ENCODE measurements at places on chromosomes 1 and 21.
A peak's percentile ranks its signal among the peaks of the same experiment; 100 is the strongest.

DNA sequence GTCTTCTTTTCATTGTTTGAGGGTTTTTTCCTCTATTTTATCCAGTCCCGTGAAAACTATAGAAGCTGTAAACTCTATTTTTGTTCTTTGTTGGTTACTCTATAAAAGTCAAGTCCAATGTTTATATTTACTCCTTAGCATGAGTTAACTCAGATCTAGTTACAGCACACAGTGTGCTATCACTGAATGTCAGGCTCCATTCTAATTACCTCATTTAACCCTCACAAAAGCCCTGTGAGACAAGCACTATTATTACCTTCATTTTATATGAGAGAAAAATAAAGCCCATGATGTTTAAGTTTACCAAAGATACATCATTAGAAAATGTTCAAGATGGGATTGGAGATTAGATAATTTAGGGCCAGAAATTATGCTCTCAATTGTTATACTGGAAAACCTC lies 251.4 kb upstream of the SNX7 start:
- no peak for DNase-seq

DNA sequence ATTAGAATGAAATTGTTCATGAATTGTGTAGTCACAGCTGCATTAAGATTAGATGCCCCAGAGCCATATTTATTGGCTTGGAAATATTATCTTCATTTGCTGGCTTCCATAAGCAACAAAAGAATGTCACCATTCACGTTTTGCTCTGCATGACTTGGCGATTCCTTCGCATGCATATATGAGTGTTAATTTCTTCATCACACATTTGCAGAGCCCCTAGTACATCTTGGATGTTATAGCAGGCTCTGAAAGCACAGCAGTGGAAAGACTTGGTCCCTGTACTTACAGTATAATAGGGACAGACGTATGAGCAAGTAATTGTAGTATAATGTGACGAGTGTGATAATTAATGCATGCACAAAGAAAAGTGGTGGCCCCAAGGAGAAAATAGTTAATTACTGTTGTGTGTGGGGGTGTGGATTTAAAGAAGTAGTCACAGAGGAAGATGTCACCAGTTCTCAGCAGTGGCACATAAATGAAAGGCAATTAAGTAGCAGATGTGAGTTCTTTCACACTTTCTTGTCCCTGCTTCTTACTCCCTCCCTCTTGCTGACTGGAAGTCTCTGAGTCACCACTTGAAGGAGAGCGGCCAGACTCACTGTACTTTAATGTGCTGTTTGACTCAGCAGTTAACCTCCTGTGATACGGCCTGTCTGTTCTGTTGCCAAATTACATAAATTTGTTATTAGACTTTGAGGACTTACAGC lies 21.0 kb downstream of the S100A10 start:
- DNase-seq: no peak

DNA sequence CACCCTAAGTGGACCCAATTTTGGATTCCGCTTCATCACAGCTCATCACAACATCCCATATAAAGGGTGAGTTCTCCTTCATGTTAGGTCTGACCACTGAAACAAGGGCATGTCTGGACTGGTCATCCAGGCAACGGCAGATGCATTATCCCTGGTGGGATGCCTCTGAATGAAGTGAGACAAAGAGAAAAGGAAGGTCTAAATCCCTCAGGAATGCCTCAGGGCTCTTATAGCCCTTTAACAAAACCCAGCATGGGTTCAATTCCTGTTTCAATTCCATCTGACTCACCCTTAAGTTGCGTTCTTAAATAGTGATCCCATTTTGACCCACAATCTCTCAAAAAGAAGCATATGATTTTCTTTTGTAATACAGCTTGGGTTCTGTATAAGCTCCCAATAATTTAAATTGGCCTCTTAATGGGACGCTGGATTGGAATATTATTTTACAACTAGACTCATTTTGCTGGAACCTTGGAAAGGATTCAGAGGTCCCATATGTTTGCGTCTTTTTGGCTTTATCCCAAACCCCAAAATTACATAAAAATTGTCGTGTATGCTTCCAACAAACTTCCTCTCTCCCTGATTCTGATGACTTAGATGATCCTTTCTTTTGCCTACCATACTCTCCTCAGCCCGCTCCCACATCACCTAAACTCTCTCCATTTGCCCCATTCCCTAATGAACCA lies 287.4 kb upstream of the ZP4 start:
- DNase-seq: peak; percentile 1

DNA sequence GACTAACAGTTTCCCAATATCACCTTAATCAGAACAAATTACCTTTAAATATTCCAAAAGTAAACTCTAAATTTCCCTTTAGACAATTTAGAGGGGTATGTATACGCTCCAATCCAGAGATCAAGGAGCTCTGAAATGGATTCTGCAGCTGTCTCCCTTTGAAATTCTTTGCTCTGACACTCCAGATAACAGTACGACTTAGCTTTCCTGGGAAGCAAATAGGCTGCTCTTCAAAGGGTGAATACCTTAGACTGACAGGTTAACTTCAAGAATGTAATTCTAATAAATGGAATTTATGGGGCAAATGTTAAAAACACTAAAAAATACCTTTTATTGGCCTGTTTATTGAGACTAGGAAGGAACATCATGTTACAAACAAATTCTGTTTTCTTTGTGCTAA lies 357.2 kb downstream of the USP25 start:
- no peak for DNase-seq

DNA sequence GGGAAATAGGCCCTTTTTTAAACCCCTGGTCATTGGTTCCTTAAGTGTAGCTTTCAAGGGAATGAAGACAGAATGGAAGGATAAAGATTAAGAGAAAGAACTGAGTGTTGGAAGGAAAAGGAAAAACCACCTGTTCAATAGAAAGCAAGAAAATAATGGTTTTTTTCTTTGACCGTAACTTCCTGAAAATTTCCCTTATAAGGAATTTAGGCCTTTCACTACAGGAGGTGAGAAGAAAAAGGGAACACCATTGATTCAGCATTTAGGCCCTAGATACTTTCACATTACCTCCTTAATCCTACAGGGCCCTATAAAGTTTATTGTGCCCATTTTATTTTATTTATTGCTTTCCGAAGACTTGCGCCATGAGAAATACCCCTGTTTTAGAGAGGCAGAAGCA lies 18.9 kb downstream of the KPNA6 start:
- no peak for DNase-seq

DNA sequence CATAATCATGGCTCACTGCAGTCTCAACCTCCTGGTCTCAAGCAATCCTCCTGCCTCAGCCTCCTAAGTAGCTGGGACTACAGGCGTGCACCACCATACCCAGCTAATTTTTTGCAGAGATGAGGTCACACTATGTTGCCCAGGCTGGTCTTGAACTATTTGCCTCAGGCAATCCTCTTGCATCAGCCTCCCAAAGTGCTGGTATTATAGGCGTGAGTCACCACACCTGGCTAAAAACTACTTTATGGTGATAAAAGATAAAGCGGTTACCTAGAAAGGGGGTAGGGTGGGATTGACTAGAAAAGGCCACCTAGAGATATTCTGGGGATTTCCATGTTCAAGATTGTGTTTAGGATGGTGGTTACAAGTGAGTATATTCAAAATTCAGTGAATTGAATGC lies 5.0 kb downstream of the TSTD1 start:
- peak; percentile 90 for DNase-seq

DNA sequence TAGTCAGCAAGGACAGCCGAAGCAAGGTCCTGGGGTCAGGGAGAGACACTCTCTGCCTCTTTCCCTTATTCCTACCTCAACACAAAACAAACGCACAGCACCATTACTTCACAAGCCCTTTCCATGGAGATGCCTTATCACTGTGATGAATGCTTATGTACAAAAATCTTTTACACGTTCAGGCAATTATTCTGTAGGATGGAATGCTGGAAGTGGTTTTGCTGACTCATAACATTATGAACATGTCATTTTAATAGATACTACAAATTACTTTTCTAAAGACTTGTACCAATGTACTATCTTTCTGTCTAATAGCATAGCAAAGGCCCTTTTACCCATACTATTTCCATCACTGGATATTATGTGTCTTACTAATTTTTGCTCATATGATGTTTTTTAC lies 98.4 kb downstream of the TTLL7 start:
- peak; percentile 13 for DNase-seq

GRCh38 chr1:234316937-234317336 lies 56.3 kb upstream of the COA6 start:
- DNase-seq: no peak

- no peak for DNase-seq
These were observed 12.5 kb upstream of the KIF26B start for GRCh38 chr1:245142171-245142798.

DNA sequence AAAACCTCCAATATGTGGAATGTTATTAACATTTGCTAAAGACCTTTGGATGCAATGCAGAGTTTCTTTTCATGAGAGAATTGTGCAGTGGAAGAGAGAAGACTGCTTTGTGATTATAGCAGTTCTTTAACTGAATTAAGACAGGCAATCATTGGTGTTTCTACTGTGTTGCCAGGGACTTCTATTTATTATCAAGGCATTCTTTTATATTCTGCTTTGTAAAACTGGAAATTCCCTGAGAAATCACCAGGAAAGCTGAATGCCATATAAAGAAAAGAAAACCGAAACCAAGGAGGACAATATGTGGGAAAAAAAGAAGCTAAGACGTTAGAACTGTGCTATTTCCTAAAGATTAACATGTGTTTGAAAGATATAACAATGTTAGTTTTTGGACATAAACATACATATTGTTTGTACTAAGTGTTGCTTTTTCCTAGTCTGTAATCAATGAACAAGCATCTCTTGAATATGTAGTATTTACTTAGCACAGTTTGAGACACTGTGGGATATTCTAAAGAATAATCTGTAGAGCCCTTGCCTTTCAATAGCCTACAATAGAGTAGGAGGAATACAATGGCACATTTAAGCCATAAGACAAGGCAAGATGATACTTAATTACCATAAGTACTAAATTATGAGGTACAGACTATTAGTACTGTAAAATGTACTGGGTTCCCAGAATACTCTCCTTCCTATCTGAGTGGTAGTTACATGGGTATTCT lies 47.1 kb downstream of the EXTL2 start:
- no peak for DNase-seq

- DNase-seq: no peak
These were observed 235.8 kb upstream of the C1orf105 start for GRCh38 chr1:172184506-172185191.

DNA sequence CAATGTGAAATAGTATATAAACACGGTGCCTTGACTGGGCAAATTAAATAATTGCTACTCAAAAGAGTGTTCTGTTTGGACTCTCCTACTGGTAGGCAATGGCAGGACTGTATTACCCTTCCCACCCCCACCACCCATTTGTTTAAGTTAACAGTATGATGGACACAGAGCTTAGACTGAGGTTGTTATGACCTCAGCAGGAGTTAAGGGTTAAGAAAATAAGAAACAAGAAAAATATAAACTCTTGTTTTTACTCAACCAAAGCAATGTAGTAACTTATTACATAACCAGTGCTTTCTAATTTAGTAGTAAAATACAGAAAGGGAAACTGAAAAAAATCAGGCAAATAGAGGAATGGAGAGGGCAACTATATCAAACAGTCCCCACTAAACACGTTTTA lies 19.9 kb upstream of the SERPINC1 start:
- DNase-seq: no peak

- DNase-seq: no peak
These were observed 68.5 kb downstream of the SKI start for GRCh38 chr1:2296614-2297013.

DNA sequence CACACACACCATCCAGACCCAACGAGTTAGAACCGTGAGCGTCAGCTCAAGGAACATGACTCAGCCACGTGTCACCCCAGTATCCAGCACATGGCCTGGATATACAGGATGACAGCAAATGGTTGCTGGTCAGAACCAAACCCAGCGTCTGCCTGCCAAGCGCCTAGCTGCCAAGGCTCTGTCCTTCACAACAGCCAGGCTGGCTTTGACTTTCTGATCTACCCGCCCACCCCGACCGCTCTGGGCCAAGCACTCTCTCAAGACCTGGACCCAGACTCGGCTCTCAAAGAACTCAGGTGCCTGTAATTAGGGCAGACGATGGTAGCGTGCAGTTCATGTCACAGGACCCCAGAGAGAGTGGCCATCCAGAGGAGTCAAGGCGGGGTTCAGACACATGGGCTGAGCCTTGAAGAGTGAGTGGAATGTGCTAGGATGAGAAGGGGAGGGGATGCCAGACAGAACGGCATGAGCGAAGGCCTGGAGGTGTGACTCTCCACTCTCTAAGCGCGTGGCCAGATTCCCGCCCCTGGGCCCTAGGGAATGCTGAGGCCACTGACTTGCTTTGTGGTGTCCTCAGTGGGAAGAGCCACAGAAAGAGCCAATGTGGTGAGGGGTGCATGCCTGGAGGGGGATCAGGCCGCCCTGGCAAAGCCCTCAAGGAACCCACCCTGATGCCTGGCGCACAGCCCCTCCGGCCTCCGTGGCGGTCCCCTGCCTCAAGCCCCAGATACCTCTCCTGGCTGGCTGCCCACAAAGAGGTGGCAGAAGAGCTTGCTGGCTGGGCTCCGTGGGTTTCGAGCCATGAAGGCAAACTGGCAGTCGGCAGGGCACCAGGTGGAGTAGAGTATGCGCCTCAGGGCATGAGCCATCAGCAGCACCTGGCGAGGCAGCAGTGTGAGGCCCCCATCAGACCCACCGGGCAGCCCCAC lies 7.0 kb downstream of the SH2D5 start:
- DNase-seq: peak; percentile 80

DNA sequence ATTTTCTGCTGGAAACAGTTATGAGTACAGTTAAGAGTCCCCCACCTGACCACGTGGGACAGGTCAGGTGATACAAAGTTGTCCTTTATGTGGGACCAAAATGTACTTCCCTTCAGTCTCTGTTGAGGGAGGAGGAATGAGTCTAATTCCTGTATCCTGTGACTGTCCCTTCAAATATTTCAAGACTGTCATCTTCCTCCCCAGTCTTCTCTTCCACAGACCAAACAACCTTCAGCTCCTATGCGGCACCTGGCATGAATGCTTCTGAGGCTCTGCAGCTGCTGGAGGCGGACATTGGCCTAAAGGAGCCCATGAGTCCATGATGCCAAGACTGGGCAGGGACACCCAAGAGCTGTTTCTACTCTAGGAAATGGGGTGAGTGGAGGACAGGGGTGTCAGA lies 72.1 kb upstream of the SIM2 start:
- DNase-seq: no peak

DNA sequence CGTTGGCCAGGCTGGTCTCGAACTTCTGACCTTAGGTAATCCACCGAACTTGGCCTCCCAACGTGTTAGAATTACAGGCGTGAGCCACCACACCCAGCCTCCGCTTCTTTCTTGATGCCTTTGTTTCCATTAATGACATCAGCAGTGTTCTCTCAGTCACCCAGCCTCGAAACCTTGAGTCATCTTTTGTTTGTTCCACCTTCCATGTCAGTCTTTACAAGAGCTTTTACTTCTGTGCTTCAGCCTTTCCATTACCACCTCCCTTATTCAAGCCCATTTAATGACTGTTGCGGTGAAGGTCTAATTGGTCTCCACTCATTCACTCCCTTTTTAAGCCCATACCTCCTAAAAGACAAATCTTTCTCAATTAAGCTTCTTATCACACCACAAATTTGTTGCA lies 146.6 kb upstream of the ADGRL2 start:
- no peak for DNase-seq

- no peak for DNase-seq
These were observed 7.4 kb downstream of the KCNE1 start for GRCh38 chr21:34504595-34504994.

- no peak for DNase-seq
These were observed 11.7 kb downstream of the CNIH4 start for GRCh38 chr1:224368409-224368808.
